Trophoblast cell (in vitro differentiated cells and primary cell): ENCODE measurements at places on chromosomes 4 and X.

DNA sequence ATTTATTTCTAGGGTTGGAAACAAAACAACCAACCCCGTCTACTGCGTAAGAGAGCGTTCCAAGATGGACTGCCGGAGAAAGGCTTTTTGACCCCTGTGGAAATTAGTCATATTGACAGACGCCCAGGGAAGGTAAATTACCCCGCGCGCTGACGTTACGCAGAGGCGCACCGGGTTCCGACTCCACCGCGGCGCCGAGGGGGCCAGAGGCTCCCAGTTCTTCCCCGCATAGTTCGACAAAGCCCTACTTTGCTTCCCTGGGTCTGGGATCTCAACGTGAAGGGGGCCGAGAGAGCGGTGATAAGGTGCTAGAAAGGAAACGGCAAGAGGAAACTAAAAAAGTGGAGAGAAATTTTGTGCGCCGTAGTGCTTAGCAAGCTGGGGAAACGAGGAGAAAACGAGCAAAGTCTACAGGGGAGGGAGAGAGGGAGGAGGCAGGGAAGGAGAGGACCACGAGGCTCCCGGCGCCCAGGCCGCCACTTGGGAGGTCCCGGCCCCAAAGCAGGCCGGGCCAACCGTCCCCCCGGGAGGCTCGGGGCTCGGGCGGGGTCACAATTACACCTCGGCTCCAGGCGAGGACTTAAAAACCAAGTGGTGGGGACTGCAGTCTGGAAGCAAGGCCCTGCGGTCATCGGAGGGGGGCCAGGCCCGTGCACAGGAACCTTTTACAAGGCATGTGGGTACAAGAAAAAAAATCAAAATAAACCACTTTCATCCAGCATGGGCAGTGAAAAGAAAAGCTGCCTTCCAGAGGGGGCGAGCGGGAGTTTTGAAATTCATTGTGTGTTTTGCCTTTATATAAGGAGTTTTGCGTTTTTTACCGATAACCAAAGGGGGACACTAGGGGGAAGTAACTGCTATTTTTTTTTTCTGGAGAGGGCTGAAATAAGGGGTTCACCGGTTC is 13.2 kb downstream of the HAND2 start:
- no peak for DNase-seq

DNA sequence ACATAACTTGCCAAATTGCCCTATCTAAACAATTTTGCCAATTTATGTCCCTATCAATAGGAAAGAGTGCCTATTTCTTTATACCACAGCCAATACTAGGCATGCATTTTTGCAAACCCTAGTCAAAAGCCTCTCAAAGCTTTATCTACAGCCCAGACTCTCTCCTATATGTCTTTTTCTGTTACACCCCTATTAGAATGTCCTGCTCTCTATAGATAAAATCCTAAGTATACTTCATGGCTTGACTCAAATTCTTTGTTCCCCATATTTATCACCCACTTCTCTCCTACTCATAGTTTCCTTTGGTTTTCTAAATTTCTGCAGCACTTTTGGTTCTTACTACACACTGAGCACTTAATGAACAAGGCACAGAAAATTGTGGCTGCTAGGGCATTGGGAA is 38.0 kb downstream of the NUP62CL start:
- DNase-seq: no peak

DNA sequence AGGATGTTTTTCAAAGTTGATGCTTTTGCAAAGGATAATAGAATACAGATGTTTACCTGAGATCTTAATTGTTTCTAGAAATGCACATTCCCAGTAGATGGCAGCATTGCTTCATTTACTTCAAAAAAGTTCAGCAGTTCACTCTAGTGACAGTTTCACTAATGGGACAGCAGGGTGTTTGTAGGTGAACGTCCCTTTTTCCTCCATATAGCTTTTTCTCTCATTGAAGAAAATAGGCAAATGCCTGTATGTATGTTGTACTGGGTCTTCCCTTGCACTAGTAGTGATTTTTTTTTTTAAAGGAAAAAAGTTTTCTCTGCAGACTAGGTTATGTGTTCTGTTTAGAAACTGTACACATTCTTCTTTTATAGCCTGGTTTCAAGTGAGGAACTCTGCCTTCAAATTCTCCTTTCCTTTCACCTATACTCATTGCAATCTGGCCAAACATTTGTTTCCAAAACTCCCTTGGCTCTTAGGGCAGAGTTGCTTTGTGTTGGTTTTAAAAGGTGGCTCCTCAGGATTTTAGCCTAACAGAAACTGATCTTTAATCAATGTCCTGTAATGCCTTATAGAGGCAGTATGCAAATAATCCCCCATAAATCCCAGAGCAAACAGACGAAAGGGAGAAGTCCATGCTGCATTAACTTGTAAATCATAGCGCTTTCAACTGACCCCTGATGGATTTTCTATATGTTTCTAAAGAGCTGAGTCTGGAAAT is 86.3 kb downstream of the EGF start:
- peak; percentile 24 for DNase-seq

DNA sequence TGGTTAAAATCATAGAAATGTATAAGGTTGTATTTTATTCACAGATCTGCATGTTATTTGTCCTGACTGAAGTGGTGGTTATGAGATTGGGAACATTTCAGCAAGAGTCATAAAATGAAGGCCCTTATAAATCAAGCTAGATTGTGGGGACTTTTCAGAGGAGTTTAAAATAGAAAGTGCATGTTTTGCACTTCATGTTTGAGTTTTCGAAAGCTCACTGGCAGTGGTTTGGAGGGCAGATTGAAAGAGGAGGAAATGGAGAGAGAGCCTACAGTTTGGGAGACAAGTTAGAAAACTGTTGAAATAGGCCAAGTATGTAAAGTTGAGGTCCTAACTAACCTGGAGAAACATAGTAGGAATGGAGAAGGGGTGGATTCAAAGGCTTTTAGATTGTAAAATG is 124.9 kb downstream of the KDM6A start:
- DNase-seq: no peak

- no peak for DNase-seq
Measured at GRCh38 chr4:84232309-84233095, 266.6 kb downstream of the NKX6-1 start.

- DNase-seq: no peak
Measured at GRCh38 chr4:97453186-97453585, 690.1 kb downstream of the STPG2 start.

DNA sequence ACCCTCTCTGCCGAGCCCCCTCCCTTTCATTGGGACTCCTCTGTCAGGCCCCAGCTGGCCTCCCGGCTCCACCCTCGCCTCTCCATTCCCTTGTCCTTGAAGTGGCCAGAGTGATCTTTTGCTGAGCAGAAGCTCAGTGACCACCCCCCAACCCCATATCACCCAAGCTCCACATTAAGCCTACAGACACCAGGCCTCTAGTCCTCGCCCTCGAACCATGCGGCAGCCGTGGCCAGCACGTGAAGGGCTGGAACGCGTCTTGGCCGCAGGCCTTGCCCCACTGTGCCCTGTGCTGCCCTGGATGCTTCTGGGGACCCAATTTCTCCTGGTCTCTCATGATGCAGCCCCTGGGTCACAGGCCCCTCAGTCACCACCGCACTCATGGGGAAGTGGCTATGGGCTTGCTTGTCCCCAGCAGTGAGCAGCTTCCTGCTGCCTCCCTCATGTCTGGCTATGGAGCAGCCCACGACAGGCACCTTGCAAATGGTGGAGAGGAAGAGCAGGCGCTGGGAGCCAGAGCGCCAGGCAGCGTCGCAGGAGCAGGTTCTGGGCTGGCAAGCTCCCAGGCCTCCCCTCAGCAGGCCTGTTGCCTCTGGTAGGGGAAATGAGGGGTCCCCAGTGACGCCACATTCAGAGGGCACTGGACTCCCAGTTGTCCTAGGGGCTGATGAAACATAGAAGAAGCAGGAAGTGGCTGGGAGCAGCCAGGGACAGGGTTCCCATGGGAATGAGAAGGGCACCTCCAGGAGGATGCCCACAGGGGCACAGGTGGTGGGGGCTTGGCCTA is 757 bp upstream of the SRPK3 start:
- DNase-seq: no peak

DNA sequence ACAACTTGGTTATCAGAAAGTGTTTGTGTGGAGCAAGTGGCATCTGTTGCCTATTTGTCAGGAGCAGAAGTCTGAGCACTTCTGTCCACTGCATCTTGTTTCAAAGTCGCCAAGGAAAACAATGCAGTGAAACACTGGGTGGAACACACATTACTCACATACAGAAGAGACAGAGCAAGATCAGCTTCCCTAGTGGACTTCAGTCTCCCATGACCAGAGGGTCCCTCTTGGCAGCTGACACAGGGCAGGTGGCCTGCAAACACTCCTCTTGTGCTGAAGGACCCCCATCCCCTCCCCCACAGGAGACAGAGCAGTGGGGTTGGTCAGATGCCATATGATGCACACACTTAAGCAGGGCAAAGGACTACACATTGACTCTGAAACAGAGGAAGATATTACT is 3.6 kb upstream of the BBS12 start:
- no peak for DNase-seq

DNA sequence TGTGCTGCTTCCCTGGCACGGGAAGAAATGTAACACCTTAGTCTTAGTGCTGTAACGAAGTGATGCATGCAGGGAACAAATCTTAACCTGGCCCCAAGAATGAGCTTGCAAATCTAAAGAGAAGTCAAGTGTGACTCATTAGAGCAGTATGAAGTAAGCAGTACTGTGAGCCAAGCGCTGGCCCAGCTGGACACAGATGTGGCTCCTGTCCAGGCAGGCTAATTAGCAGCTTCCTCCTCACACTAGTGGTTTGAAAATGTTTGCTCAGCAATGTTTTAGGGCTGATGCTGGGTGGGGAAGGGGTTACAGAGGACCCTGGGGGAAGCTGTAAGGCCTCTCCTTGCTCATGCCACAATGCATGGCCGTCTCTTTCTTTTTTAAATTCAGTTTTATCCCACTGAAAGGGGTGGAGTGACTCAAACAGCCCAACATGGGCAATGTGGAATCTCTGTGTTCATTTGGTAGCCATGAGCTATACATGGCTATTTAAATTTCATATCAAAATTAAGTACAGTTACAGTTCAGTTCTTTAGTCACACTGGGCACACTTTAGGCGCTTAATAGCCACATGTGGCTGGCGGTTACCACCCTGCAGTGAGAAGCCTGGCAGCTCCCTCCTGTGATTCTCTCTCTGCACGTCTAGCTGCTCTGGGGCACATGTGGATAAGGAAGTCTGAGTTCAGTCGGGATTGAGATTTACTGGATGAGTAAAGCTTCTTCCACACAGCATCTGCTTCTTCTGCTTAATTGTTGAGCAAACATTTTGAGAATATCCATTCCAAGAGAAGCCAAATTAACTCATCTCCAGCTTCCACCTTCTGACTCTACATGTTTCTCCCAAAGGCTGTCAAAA is 48.8 kb downstream of the MAP7D2 start:
- peak; percentile 19 for DNase-seq

GRCh38 chr4:32396507-32397070 is 1676.4 kb downstream of the PCDH7 start:
- DNase-seq: no peak
